Jurkat, Clone E6-1 (cell line): ENCODE measurements at places on chromosomes 3 and 15.

- DNase-seq: no peak
These were observed 115.3 kb downstream of the CORO2B start for GRCh38 chr15:68694111-68694510.

GRCh38 chr3:71128961-71129360, 454.6 kb downstream of the FOXP1 start:
- DNase-seq: no peak

- DNase-seq: no peak
These were observed 73.4 kb downstream of the BLM start for GRCh38 chr15:90790561-90790960.

GRCh38 chr15:42071717-42072116, 22.6 kb downstream of the PLA2G4D start:
- no peak for DNase-seq

- no peak for DNase-seq
These were observed 86.0 kb upstream of the LPP start for GRCh38 chr3:188067932-188068331.

GRCh38 chr15:76714950-76715349, 190.2 kb downstream of the SCAPER start:
- DNase-seq: peak; percentile 1

GRCh38 chr3:74167926-74168325, 446.5 kb downstream of the CNTN3 start:
- DNase-seq: no peak

DNA sequence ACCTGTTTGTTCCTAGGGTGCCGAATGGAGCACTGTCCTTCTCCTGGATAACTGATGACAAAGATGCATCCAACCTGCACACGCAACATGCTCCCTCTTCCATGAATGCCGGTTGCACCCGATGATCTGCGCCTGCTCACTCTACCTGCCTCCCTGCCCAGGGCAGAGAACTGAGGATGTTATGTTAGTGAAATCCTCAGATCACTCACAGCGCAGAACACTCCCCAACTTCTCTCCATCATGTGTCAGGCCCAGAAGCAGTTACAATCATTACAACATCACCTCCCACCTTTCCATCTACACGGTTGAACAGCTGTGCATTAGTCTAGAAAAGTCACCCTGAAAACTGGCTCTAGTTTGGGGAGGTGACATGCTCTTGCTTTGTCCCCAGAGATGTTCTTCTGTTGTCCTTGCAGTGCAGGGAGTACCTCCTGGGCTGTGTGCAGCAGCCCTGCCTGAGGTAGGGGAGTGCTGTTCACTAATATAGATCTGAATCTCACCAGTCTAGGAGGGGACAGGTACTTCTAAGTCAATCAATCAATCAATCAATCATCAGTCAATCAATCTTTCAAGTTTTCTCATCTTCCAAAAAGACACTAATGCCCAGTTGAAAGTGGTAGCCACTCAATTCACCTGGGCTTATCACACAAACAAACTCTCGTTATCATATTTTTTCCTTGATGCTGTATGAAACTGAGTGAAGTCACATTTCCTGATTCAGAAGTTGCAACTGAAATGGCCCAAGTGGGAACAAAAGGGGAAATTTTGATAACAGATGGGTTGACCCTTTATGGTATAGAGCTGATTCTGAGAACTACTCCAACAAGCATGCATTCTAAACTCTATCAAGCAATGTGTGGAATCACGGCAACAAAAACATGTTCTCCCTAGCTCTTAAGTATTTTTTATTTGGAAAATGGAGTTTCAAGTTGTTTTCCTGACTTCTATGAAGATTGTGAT, 15.4 kb upstream of the ISLR start:
- DNase-seq: no peak

DNA sequence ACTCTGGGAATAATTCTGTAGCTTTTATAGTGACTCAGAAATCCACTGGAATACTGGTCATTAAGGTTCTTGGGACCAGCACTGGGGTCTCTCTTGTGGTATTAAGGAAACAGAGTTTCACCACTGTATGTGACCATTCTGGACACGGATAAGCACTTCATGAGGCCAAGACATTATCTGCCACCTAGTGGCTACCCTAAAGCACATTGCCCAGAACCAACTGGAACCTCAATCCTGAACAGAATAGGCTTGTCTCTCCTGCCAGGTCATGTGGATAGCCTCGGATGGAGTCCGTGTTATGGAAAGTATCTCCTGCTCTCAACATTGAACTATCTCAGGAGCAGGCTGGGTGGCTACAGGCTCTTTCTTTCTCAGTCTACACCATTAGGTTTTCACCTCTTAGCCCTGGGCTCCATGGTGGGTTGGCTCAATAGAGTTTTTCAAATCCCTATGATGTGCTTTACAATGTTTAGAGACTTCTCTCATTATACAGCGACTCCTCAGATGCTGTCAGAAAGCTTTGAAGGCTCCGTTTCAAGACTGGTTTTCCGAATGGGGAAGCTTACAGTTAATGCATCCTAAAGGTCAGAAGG, 167.6 kb upstream of the ST8SIA2 start:
- no peak for DNase-seq

- no peak for DNase-seq
These were observed 771.6 kb upstream of the NR2F2 start for GRCh38 chr15:95558916-95559315.

DNA sequence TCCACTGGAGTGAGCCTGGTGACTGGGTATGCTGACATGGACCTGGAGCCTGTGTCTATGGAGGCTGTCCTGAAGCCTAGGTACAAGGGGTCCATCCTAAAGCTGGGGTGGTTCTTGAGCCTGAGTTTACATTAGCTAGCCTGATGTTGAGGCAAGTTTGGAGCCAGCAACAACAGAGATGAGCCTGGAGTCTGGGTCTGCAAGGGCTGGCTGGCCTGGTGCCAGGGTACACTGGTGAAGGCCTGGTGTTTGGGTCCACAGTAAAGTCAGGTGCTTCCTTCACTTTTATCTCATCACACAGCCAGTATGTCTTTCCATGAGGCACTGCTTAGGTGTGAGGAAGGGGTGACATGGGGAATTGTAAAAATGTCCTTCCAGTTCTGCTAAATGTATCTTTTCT, 49.5 kb downstream of the TP63 start:
- no peak for DNase-seq

GRCh38 chr15:88166082-88166993, 90.2 kb downstream of the NTRK3 start:
- peak; percentile 8 for DNase-seq

- no peak for DNase-seq
These were observed 10.9 kb downstream of the TRIP4 start for GRCh38 chr15:64398575-64398974.

DNA sequence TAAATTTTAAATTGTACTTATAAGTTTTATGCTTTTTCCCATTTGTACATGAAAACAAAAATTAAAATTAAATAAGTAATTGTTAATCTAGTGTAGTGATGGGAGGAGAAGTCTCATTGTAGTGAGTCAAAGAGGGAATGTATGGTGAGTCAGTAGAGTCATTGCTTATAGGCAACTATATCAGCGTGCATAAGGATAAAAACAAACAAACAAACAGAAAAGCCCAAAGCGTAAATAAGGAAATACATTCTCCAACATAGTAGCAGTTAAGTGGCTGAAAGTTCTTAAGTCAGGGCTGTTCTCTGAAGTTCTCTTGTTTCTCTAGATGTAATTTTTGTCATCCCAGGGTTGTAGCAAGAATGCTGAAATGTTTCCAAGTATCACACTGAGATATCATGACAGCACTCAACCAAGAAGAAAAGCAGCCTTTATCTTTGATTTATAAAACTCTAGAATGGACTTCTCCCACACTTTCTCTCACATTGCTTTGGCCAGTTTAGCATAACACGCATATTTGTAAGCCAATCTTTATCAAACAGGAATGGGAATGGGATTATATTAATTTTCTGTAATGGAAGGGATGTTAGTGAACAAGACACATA, 184.1 kb upstream of the TP63 start:
- no peak for DNase-seq

- no peak for DNase-seq
These were observed 146.9 kb upstream of the RARB start for GRCh38 chr3:25281041-25281731.

DNA sequence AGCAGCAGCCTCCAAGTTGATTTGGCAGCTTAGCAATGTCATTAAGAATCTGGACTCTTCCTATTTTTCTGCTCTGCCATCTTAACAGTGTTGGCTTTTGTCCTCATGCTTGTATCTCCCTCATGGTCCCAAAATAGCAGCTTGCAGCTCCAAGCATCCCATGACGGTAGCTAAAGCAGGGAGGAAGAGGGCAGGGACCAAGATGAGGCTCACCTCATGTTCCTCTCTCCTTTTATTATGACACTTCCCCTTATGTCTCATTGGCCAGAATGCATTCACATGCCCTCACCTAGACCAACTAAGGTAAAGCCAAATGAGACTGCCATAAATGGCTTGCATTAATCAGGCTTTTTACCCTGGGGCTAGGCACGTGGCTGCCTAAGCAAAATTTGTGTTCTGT, 382.4 kb downstream of the SHQ1 start:
- DNase-seq: no peak

DNA sequence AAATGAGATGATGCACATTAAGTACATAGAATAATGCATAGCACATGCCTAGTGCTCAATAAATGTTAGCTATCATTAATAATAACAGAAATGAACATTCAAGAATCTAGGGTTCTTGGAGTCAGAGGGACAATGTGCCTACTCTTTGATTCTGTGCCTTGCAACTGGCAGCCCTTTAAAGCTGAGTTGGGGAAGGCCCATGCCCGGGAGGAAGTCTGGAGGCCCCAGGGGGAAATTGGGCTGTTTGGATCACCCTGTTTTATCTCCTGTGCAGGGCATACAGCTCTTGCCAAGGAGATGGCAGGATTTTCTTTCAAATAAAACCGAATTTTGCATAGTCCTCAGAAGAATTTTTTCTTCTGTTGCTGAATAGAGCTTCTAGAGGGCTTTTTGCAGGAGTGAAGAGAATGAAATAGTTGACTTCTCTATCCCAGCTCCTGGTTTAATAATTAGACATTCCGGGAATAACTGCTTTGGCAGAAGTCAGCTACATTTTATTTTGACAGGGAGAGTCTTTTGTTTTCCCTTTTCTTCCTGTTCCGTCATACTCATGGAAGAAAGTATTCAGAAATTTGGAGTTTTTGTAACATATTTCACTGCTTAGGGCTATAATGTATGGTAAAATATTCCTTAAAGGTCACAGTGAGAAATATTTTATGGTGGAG, 18.0 kb upstream of the KCNAB1 start:
- no peak for DNase-seq

DNA sequence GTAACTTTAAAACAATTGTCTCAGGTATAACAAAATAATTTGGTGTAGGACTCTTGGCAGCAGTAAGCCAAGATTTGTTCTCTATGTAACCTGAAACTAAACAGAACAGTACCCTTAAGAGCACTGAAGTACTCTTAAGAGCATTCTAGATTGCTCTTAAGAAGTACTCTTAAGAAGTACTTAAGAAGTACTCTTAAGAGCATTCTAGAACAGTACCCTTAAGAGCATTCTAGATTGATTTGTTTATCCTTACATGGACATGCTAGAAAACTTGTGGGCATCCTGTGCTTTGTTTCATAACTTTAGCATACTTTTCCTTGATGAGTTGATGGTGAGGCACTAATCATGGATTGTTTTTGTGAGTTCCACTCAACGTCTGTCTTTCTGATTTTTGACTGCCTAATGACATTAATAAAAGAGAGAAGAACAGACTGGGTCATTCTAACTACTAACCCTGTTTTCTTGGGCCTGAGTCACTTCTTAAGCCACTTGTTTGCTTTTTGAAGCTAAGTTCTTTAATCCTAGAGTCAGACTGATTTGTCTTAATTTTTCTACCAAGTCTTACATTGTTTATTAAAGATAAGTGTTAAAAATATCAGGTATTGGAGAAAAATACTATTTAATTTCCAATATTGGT, 57.2 kb upstream of the UTS2B start:
- no peak for DNase-seq

DNA sequence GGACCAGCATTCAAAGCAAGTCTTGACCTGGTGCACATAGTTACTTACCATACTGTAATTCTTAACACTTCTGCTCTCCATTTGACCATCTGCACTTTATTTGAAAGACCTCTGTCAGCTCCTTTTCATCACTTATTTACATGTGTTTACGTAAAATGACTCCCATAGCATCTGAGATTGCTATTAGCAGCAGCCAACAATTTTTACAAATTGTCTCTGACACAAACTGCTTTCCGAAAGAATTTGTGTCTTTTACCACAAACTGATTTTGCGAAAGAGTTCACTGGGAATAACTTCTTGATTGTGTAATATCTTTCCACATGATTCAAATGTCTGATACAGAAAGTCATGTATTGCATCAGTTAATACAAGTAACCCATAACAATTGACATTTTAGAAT, 144.1 kb upstream of the PEX5L start:
- DNase-seq: no peak

DNA sequence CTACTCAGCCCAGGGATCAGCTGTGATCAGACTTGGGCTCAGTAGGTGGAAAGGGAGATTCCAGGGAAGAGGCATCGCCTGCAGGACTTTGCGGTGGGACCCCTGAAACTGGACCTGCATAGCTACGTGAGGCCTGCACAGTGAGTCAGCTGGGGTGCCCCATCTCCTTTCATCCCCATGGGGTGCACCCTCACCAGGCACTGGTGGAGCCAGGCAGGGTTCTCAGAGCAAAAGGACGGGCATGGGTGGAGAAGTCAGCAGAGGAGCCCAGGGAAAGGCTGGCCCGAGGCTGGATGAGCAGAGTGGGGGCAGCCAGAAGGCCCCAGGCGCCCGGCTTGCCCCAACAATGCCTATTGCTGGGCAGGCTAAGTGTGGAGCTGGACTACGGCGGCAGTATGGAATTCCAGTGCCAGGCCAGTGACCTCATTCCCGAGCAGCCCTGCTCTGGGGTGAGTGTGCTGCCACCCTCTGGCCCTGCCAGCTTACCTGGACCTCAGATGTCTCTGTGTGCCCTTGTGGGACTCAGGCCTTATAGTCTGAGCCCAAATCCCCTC, 19.7 kb downstream of the ACAA1 start:
- DNase-seq: no peak

DNA sequence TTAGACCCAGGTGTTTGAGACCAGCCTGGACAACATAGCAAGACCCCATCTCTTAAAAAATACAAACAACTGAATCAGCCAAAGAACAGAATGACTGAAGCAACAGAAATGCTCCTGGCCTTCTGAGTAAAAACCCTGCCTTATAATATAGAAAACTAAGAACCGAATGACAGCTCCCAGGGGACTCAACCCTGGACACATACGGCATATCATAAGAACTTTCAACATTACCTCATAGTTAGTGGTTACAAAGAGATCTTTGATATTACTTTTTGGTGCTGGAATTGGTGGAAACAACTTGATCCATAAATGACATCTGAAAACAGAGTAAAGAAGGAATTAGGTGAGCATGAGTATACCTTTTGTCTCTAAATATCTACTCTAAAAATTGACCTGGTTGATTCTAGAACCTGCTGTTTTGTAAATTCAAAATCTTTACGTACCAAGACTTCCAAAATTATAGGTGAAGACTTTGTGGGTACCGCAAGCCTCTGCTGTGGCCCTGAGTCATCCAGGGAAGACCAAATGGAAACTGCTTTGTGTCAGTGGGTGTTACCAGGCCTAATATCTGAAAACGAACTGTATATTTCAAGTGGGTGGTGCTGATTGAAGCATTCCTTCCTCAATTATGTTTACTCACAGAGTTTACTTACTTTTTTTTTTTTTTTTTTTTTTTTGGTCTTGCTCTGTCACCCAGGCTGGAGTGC, 35.5 kb downstream of the IL5RA start:
- no peak for DNase-seq

- no peak for DNase-seq
These were observed 15.0 kb upstream of the ACAD9 start for GRCh38 chr3:128864351-128864811.

GRCh38 chr3:118713502-118714207, 321.0 kb downstream of the IGSF11 start:
- no peak for DNase-seq
